ENCODE measurements at places on chromosomes 4 and X. TPM values are rescaled to one million over a fixed set of nuclear protein-coding genes. Genes with fewer than 3 reads are reported as not detected.

AKAP14 gene
- total RNA-seq, result not detected

DNA sequence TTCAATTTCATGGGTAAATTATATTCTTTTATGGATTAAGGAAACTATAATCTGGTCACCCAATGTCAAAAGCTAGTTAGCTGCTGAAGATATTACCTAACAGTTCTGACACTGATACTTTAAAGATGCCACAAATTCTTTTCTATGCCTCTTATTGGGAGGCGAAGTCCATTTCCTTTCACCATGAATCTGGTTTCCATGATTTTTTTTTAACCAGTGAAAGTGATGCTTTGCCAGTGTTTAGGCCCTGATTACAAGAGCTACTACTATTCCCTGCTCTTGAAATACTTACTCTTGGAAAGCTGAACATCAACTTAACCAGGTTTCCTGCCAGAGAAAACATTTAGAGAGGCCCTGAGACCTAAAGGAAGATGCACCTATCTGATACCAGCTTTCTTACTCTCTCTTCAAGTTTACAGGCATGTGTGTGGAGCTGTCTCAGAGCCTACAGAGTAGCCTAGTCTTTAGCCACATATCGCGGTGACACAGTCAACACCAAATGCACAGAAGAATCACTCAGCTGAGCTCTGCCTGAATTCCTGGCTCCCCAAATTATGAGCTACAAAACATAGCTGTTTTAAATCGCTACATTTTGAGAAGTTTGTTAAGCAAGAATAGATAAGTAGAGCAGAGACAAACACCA is 1280.8 kb downstream of the PCDH7 start:
- no peaks in the 10 kb centered on the region for H3K4me1 ChIP-seq
- no peaks in the 10 kb centered on the region for H3K27me3 ChIP-seq
- H3K27ac ChIP-seq, result no peak overlapping the region
- DNase-seq, result no peak
- H3K36me3 ChIP-seq, result peaks cover 2% of the 10 kb centered on the region

- no peaks in the 10 kb centered on the region for H3K4me1 ChIP-seq
- no peak overlapping the region for H3K4me3 ChIP-seq
- no peak for DNase-seq
- H3K36me3 ChIP-seq, result peaks cover 1% of the 10 kb centered on the region
- H3K27ac ChIP-seq, result no peak overlapping the region
- H3K27me3 ChIP-seq, result peaks cover 30% of the 10 kb centered on the region
These were observed 122.7 kb downstream of the ZNF518B start for GRCh38 chr4:10334506-10335028.

ATP10D gene
- 3.0 TPM for total RNA-seq

DNA sequence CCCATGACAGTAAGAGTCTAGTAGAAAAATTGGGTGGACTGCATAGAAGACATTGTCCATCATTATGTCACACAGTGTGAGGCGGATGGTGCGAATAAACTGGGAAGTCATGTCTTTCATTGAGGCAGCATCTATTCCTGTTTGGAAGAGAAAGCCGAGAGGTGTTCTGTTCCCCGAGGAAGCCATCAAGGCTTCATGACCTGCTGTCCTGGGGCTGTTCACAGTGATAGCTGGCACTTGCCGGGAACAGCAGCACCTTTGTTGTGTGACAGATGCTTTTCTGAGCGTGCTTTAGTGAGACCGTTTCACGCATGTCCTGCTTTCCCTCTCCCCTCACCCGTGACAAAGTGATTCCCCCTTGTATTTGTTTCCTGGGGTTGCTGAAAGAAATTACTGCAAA is 20.3 kb downstream of the RGS12 start:
- no peak overlapping the region for H3K4me3 ChIP-seq
- H3K4me1 ChIP-seq, result no peaks in the 10 kb centered on the region
- no peak overlapping the region for H3K27ac ChIP-seq
- no peaks in the 10 kb centered on the region for H3K27me3 ChIP-seq
- H3K36me3 ChIP-seq, result no peaks in the 10 kb centered on the region
- no peak for DNase-seq

All from activated T-cell treated with anti-CD3 and anti-CD28 coated beads, Interleukin-2, amount 50 U/mL, for 72 hours (primary cell).